BJ (cell line): ENCODE measurements at places on chromosomes 4 and X.

- no peak for DNase-seq
Observed at GRCh38 chr4:150415213-150415612, 166.7 kb upstream of the MAB21L2 start.

DNA sequence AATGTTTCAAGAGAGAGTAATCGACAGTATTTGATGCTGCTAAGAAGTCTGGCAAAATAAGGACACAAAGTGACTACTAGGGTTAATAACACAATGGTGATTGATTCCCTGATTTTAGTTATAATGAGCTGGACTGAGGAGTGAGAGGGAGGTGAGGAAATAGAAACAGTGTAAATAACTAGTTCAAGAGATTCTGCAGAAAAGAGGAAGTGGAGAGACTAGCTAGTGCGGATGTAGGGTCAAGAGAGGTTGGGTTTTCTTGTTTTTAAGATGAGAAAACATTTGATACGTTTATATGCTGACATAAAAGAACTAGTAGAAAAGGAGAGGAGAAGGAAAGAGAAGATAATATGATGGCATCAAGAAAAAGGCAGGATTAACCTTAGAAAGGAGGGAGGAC is 12.2 kb upstream of the TRPC5 start:
- DNase-seq, result no peak

- DNase-seq, result no peak
Observed at GRCh38 chrX:110951472-110952269, 144.3 kb upstream of the PAK3 start.

DNA sequence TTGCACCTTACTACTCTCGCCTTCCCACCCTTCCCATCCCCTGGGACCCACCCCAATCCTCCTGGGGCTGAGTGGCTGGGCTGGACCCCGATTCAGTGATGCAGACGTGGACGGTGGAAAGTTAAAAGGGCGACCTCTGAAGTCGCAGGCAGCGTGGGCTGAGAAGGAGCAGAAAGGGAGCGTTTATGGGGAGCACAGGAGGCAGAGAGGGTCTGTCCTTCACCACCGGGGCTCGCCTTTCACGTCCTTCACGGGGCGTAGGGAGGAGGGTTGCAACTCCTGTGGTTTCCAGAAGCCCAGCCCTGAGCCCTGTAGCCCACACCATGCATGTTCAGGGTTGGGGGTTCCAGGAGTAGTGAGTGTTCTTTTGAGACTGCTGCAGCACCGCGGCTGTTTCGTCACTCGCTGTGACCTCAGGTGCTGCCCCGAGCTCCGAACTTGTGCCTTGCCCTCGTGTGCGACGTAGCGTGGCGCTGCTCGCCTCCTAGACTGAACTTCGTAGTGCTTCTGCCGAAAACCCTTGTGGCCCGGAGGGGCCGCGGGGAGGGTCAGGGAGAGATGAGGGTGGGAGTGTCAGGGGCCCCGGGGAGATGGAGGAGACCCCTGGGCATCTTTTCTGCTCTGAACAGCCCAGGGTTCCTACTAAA is 1.6 kb downstream of the NHS start:
- no peak for DNase-seq

DNA sequence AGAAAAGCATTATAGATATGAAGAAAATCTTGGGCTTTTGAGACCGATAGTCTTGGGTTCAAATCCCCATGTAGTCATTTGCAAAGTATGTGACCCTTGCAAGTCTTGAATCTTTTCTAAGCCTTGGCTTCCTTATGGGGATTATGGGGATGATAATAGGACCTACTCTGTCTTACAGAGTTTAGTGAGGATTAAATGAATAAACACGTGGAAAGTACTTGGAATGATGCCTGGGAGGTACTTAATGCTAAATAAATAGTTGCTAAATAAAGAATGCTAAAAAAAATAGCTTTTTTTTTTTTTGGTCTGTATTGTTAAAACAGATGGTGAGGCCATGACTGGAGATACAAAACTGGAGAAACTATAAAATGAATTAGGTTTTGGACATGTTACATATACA is 292.7 kb downstream of the GPAT3 start:
- DNase-seq, result no peak

DNA sequence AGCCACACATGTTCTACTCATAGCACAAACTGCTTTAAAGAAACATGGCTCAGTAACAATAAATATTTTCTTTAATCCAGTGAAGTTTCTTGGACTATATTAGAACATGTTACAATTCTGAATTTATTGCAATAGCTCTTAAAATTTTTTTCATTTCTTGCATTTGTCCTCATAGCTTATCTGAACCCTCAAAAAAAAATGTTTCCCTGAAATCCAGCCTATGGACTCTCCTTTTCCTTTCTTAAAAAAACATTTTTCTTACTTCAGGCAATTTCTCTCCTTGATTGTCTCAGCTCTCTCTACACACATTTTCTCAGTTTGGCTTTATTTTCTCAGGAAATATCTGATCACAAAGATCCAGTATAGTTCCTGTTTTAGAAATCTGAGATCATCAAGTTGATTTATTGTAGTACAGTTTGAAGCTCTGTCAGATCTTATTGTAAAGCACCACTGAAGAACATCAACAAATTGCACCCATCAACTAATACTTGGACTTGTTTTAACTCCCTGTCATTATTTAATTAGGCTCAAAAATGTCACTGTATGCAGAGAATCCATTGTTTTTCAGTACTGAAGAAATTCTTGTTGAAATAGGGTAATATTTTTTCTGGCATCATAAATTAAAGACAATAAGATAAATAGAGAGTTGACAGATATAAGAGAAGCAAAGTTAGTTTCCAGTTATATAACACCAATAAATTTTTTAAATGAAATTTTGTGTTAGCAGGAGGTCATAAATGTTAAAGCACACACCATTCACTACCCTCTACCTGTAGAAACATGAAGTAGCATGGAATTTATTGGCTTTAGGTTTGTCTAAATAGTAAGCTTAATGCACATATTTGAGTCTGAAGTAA is 317.7 kb downstream of the ARHGAP24 start:
- no peak for DNase-seq
